ENCODE measurements at places on chromosomes 12 and 14.

DNA sequence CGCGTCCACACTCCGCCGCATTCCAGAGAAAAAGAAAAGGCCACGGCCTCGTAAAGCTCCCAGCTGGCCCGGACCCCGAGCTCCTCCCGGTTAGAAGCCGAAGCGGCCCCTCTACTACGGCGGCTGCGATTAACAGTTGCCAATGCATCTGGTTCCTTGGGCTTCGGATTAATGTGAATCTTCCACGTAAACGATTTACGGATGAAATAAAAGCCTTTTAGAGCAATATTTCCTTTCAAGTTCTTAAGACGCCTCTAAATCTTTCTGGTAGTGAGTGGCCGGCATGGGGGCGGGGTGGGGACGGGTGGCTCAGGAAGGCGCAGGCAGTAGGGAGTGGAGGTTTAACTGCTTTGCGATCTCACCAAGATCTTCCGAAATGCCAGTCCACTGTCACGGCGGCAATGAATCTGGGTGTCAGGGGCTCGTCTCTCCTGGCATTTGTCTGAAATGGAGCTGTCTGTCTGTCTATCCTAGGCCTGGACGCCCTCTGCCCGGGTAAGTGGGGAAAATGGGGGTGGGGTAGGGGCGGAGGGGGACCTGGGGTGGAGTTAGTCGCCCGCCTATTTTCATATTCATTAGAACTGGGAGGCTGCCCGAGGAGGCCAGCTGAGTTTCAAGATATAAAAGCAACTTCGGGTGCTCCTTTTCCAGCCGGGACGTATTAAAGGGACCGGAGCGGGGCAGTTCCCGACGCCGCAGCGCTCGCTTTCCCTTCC is 413 bp upstream of the ALX1 start:
- no peak for DNase-seq
- no peaks in the 10 kb centered on the region for H3K4me1 ChIP-seq
- no peak overlapping the region for H3K4me3 ChIP-seq
- peaks cover 1% of the 10 kb centered on the region for H3K36me3 ChIP-seq
- H3K27me3 ChIP-seq, result peaks cover 45% of the 10 kb centered on the region
- no peak overlapping the region for H3K27ac ChIP-seq

GRCh38 chr14:64971943-64972791 is at the start of gene RAB15:
Gene RAB15, minus strand, starts transcription at chr14:64972336. Its CDS starts 260 bp downstream, at chr14:64972076.
- H3K27ac ChIP-seq, result peak within 1 kb of the TSS; percentile 68
- peaks cover 12% of the 10 kb centered on the region for H3K4me1 ChIP-seq
- no peaks in the 10 kb centered on the region for H3K36me3 ChIP-seq
- H3K4me3 ChIP-seq, result peak within 1 kb of the TSS; percentile 77

- no peak overlapping the region for H3K27ac ChIP-seq
- peaks cover under 1% of the 10 kb centered on the region for H3K27me3 ChIP-seq
- no peaks in the 10 kb centered on the region for H3K4me1 ChIP-seq
- DNase-seq, result no peak
- H3K4me3 ChIP-seq, result no peak overlapping the region
- no peaks in the 10 kb centered on the region for H3K36me3 ChIP-seq
Observed at GRCh38 chr14:101070540-101071492, 167.3 kb upstream of the RTL1 start.

DNA sequence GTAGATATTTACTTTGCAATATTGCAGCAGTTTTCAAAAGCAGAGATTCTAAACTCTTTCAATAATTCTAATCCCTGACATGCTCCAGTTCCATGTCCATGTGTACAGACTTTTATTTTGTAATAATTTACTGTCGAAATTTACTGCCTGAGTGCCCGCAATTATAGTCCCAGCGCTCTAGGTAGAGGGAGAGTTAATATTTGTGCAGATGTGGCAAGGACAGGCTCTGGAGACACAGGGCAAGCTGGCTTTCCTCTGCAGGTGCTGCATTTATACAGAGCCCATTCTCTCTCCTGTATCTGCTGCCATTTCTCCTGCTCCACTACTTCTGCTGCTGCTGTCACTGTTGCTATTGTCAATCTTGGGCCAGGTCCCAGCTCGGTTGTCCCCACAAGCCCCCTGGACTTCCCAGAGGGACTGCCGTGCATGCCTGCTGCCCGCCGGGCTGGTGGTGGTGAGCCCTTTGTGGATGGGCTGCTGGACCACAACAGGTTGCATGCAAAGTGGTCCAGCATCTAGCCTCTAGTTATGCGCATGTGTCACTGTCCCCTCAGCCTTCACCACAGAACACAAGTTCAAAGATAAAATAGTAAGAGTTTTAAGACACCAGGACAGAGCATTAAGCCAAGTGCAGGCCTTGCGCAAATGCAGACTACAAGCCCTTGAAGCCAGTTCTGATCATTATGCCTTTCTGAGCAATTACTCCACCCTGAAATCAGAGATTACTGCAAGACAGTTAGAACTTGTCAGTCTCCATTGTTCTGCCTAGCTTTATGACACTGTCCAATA is 40.8 kb upstream of the CSRP2 start:
- peaks cover 5% of the 10 kb centered on the region for H3K4me1 ChIP-seq
- no peak for DNase-seq
- no peak overlapping the region for H3K4me3 ChIP-seq

DNA sequence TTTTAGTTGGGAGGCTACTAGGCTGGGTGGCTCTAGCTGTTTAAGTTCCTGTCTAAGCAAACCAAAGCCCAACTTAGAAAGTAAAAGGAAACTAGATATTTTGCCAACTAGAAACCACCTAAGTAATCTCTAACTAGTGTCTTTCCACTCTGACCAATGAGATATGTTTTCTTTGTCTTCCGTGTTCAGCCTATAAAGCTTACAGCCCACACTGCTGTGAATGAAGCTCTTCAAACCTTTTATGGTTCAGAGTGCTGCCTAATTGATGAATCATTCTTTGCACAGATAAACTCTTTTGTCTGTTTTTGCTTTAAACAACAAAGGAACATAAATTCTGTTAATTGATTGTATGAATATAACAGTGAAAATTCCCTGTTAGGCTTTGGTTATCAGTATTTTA is 66.1 kb downstream of the FUT8 start:
- peaks cover 64% of the 10 kb centered on the region for H3K4me1 ChIP-seq
- H3K27ac ChIP-seq, result peak overlapping the region; percentile 3
- peaks cover 53% of the 10 kb centered on the region for H3K36me3 ChIP-seq
- DNase-seq, result no peak
- H3K27me3 ChIP-seq, result no peaks in the 10 kb centered on the region

DNA sequence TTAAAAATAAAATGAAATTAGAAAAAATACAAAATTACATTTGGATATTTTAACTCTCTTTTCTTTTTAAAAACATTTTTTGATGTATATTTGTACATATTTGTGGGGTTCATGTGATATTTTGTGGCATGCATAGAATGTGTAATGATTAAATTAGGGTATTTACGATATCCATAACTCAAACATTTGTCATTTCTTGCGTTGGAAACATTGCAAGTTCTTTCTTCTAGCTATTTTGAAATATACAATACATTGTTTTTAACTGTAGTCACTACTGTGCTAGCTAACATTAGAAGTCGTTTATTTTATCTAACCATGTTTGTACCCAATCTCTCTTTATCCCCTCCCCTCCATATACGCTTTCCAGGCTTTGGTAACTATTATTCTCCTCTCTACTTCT is 13.9 kb upstream of the EIF2S3B start:
- no peaks in the 10 kb centered on the region for H3K27me3 ChIP-seq
- H3K4me3 ChIP-seq, result no peak overlapping the region
- DNase-seq, result no peak
- peaks cover 22% of the 10 kb centered on the region for H3K4me1 ChIP-seq
- no peak overlapping the region for H3K27ac ChIP-seq

DNA sequence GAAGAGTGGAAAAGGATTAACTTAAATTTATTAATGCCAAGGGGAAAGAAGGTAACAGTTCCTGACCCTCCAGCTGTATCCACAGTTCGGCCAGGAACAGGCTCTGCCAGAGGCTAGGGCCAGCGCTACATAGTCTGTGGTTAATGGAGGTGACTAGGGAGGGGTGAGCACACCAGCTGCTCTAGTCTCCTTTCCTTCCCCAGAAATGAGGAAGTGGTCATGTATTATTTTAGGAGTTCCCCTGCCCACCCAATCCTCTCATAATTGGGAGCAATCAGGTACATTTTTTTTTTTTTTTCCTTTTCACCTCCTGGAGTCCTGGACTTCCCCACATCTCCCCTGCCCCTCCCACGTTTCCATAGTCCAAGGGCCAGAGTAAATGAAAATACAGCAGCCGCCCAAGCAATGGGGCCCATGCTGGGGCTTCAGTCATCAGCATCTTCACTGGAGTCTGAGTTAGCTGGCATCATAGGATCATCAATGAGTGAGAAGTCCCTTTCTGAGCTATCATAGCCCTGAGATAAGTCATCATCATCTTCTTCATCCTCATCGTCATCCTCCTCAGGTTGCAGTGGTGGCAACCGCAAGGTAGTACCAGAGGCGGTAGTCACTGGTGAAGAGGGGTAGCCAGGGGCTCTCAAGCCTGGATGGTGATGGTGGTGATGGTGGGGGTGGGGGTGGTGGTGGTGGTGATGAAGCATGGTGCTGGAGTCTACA is 1.5 kb upstream of the SUPT16H start:
- no peak for DNase-seq
- peak overlapping the region; percentile 99 for H3K4me3 ChIP-seq
- H3K4me1 ChIP-seq, result peaks cover 31% of the 10 kb centered on the region
- H3K36me3 ChIP-seq, result peaks cover 47% of the 10 kb centered on the region
- no peaks in the 10 kb centered on the region for H3K27me3 ChIP-seq

GRCh38 chr12:124774054-124774461 is 89.6 kb downstream of the SCARB1 start:
- peak overlapping the region; percentile 67 for H3K4me3 ChIP-seq
- H3K4me1 ChIP-seq, result peaks cover 34% of the 10 kb centered on the region
- DNase-seq, result peak; percentile 41
- H3K36me3 ChIP-seq, result peaks cover 2% of the 10 kb centered on the region
- H3K27me3 ChIP-seq, result peaks cover 18% of the 10 kb centered on the region

- no peak for DNase-seq
- no peaks in the 10 kb centered on the region for H3K4me1 ChIP-seq
- H3K27me3 ChIP-seq, result no peaks in the 10 kb centered on the region
- no peaks in the 10 kb centered on the region for H3K36me3 ChIP-seq
Observed at GRCh38 chr14:104948736-104949031, 24.0 kb downstream of the PLD4 start.

DNA sequence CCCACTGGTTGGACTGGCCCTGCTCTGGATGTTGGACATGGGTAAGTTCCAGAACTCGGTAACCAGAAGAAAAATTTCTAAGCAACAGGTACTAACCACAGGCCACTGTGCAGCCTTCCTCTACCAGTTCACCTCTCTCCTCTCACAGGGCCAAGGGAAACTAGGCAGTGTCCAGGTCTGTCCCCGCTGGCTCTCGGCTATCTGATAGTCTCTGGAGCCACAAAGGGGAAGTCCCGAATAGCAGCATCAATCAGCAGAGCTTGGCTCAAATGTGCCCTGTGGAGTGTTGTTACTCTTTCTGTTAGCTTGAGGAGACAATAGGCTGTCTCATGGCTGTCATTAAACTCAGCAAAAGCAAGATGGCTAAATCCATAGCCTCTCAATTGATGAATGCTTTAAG is 73.2 kb downstream of the TSPAN11 start:
- no peak for DNase-seq
- no peaks in the 10 kb centered on the region for H3K36me3 ChIP-seq
- no peak overlapping the region for H3K4me3 ChIP-seq

DNA sequence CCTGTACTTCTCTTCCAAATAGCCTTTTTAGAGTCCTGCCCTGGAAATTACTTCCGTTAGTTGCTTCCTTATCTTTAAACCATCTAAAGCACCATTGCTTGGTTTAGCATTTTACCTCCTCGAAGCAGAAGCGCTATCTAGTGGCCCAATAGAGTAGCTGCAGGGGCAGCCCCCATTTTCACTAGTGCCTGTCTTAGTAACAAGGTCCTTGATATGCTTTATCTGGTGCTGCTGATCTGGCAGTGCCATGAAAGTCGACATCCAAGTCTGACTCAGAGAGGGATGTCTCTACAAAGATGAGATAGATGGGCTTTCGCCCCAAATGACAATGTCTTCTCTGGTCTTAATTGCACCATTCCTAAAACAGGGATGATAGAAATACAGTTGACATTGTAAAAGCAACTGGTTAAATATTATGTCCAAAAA is 25.0 kb upstream of the CIT start:
- H3K27ac ChIP-seq, result no peak overlapping the region
- H3K4me3 ChIP-seq, result no peak overlapping the region
- H3K36me3 ChIP-seq, result no peaks in the 10 kb centered on the region
- peak; percentile 86 for DNase-seq
- peaks cover 4% of the 10 kb centered on the region for H3K4me1 ChIP-seq

- H3K27ac ChIP-seq, result no peak overlapping the region
- H3K27me3 ChIP-seq, result no peaks in the 10 kb centered on the region
- H3K4me1 ChIP-seq, result no peaks in the 10 kb centered on the region
- DNase-seq, result no peak
- H3K4me3 ChIP-seq, result no peak overlapping the region
- H3K36me3 ChIP-seq, result no peaks in the 10 kb centered on the region
Observed at GRCh38 chr12:104858611-104859543, 99.2 kb downstream of the SLC41A2 start.

DNA sequence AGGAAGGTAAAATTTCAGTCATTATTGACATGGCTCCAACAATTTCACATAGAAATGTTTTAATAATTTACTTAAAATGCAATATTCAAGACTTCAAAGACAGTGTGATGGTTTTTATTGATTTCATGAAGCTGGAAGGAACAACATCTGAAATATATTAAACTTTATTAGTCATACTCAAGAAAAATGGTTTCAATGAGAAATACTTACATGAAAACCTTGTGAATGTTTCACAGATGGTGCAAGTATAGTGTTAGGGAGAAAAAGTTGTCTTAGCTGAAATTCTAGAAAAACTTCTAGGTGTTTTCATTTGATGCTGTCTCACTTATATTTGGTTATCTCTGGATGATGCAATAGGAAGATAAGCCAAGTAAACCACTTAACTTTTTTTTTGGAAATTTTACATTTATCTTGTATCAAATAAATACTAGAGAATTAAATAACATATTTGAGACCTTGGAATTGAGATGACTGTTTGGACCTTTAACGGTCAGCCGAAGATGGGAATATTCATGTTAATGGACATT is 65.5 kb downstream of the PELI2 start:
- H3K36me3 ChIP-seq, result no peaks in the 10 kb centered on the region
- H3K4me1 ChIP-seq, result no peaks in the 10 kb centered on the region
- no peak for DNase-seq

DNA sequence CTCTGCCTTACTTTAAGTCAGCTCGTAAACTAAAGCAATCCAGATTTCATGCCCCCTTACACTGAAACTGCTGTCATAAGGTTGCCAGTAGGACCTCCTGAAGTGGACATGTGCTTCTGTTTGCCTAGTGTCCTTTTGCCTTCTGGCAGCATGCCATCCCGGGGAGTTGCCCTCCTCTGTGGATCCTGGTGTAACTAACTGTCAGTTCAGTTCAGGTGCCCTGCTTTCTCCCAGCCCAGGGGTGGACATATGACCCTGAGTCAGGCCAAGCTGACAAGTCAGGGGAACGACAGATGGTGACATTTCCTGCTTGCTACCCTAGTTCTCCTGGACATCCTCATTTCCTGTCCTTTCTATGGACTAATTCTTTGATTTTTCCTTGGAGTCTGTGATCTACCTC is 25.6 kb downstream of the AKAP6 start:
- no peaks in the 10 kb centered on the region for H3K27me3 ChIP-seq
- no peaks in the 10 kb centered on the region for H3K36me3 ChIP-seq
- H3K27ac ChIP-seq, result no peak overlapping the region
- H3K4me3 ChIP-seq, result no peak overlapping the region
- DNase-seq, result no peak
